ENCODE measurements at places on chromosomes 3 and 15. TPM values are rescaled to one million over a fixed set of nuclear protein-coding genes. Genes with fewer than 3 reads are reported as not detected.

GRCh38 chr15:101051291-101052030, 132.3 kb downstream of the LRRK1 start:
- H3K4me3 ChIP-seq, result no peak overlapping the region
- no peaks in the 10 kb centered on the region for H3K4me1 ChIP-seq
- no peaks in the 10 kb centered on the region for H3K36me3 ChIP-seq
- no peak overlapping the region for H3K27ac ChIP-seq
- no peak for DNase-seq

- DNase-seq, result no peak
- no peak overlapping the region for H3K27ac ChIP-seq
- H3K4me1 ChIP-seq, result no peaks in the 10 kb centered on the region
- no peak overlapping the region for H3K4me3 ChIP-seq
- H3K27me3 ChIP-seq, result no peaks in the 10 kb centered on the region
These were observed 11.0 kb upstream of the KNG1 start for GRCh38 chr3:186705882-186706780.

DNA sequence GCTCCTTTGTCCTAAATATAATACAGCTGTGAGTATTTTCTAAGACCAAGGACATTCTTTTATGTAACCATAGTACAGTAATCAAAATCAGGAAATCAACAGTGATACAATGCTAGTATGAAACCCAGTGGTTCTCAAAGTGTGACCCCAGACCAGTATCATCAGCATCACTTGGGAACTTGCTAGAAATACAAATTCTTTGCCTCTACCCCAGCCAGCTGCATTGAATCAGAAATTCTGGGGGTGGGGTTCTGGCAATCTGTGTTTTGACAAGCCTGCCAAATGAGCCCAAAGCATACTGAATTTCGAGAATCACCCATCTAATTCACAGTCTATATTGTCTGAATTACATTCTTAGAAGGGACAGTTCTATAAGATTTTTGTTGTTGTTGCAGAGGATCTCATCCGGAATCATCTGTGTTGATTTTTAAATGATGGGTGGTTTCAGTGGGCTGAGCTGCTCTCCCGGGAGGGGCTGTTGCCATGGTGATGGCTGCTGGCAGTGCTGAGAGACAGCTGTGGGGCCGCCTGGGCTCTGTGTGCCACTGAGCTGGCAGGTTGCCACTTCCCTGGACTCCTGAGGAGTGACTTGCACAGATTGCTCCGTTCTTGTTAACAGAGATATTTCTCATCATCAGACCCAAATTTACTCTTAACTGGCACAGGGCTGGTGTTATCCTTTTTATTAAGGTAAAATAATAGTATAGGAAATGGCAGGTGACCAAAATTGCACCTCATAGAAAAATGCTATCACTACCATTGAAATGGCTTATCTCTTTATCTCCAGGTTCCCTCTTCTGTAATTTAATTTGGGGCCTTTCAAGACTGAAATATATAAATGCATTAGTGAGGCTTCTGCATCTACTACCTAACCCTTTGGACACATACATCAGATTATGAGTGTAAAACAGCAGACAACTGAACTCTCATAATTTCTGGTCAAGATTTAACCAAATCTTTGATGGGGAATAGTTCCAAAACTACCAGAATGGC, 56.5 kb downstream of the NEK11 start:
- H3K36me3 ChIP-seq, result no peaks in the 10 kb centered on the region
- no peak overlapping the region for H3K4me3 ChIP-seq
- no peaks in the 10 kb centered on the region for H3K4me1 ChIP-seq
- H3K27me3 ChIP-seq, result no peaks in the 10 kb centered on the region

The SLC28A2 gene
- total RNA-seq, result not detected

The LRRIQ4 gene
- not detected for total RNA-seq

- H3K27ac ChIP-seq, result no peak overlapping the region
- H3K4me1 ChIP-seq, result no peaks in the 10 kb centered on the region
- peak; percentile 52 for DNase-seq
- H3K27me3 ChIP-seq, result no peaks in the 10 kb centered on the region
- no peaks in the 10 kb centered on the region for H3K36me3 ChIP-seq
These were observed 76.8 kb downstream of the ADCY5 start for GRCh38 chr3:123371859-123372685.

DNA sequence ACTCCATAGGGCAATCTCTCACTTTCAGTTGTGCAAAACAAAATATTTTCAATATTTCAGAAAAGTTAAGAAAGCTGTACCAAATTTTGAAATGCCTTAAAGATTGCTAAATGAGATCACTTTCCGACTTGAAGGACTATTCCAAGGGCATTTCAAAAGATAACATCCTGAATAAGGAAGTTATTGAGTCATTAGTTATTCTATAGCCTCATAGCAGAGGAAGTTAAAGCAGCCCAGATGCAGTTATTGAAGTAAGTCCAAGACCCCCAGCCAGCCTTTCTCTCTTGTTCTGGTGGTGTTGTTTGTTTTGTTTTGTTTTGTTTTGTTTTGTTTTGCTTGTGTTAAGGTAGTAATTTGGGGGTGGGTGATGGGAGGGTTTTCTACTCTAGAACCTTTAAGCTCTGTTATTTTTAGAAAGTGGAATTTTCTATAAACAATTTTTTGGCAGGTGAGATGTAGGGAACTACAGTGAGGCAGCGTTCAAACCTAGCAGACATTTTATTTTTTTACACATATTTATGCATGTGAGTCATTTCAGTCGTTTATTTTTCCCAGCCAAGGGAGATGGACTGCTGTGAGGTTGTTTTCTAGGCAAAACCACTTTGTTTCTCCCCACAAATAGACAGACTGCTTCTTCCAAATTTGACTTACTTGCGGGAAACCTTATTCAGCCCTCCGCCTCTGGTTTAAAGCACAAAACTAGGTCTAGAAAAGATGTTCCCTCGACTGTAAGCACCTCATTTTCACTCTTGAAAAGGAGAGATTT, 216.3 kb upstream of the ARPP21 start:
- H3K27ac ChIP-seq, result no peak overlapping the region
- no peaks in the 10 kb centered on the region for H3K4me1 ChIP-seq
- no peak overlapping the region for H3K4me3 ChIP-seq

GRCh38 chr3:46574881-46575576, 8.9 kb upstream of the LRRC2 start:
- peaks cover 3% of the 10 kb centered on the region for H3K27me3 ChIP-seq
- no peak overlapping the region for H3K4me3 ChIP-seq

The NLGN1 gene
- 19.4 TPM for total RNA-seq

DNA sequence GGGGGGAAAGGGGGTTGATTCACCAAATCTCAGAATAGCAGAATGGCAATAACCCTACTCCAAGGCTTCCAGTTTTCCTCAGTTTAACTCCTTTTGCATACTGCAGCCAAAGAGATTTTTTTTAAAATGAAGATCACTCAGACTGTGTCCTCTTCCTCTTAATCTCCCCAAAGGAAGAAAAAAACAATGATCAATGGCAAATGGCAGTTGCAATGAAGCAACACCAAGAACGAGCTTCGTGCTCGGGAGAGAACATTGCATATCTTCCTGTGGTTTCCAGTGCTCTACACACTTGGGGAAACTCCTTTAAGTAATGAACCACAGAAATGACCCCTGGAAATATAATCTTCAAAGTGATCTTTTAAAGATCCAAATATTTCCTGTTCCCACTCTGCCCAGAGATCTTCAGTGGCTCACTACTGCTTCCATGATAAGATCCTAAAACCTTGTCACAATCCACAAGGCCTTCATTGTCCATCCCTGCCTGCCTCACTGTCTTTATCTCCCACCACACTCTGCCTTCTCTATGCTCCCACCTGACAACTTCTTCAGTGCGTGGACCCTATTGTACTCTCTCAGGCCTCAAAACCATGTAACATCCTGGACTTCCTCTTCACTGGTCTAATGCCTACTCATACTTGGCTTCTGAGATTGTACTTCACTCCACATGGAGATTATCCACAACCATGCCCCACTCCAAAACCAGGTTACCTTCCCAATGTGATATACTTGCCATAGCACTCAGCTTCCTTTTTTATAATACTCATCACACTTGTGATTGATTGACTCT, 394.8 kb downstream of the FHIT start:
- no peaks in the 10 kb centered on the region for H3K36me3 ChIP-seq
- H3K4me3 ChIP-seq, result no peak overlapping the region
- no peaks in the 10 kb centered on the region for H3K27me3 ChIP-seq
- DNase-seq, result no peak

GRCh38 chr3:35665390-35666055, 26.2 kb downstream of the ARPP21 start:
- no peak overlapping the region for H3K4me3 ChIP-seq
- no peak overlapping the region for H3K27ac ChIP-seq
- H3K36me3 ChIP-seq, result no peaks in the 10 kb centered on the region

The SYNM gene
- total RNA-seq, result 23.2 TPM

DNA sequence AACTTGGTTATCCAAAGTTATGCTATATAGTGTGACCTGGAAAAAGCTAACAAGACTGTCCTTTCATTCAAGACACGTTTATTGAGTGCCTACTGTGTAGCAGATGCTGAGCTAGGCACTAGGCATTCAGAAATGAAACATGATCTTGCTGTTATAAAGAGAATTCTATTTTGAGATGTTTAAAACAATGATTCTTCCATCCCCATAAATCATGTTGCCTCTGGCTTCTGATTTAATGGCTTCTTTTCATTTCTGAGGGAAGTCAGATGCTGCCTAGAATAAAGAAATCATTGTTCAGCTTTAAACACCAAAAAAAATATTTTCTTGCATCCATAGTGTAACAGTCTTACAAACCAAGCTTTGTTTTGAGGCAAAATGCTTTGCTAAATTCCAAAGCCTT, 620.9 kb upstream of the UBE2E2 start:
- peak; percentile 71 for DNase-seq
- H3K27ac ChIP-seq, result no peak overlapping the region
- no peaks in the 10 kb centered on the region for H3K27me3 ChIP-seq
- no peak overlapping the region for H3K4me3 ChIP-seq
- H3K4me1 ChIP-seq, result no peaks in the 10 kb centered on the region
- H3K36me3 ChIP-seq, result no peaks in the 10 kb centered on the region

The FES gene
- 33.5 TPM for total RNA-seq

- no peaks in the 10 kb centered on the region for H3K27me3 ChIP-seq
- DNase-seq, result no peak
- peaks cover 7% of the 10 kb centered on the region for H3K4me1 ChIP-seq
These were observed 159.8 kb downstream of the AKAP13 start for GRCh38 chr15:85540085-85540797.

The LARP6 gene
- 21.0 TPM for total RNA-seq

GRCh38 chr15:99618941-99619411, 53.2 kb downstream of the MEF2A start:
- H3K36me3 ChIP-seq, result no peaks in the 10 kb centered on the region
- no peak overlapping the region for H3K27ac ChIP-seq
- no peak overlapping the region for H3K4me3 ChIP-seq

- H3K27me3 ChIP-seq, result no peaks in the 10 kb centered on the region
- DNase-seq, result peak; percentile 89
- no peak overlapping the region for H3K4me3 ChIP-seq
- H3K36me3 ChIP-seq, result no peaks in the 10 kb centered on the region
These were observed 24.6 kb upstream of the CORO2B start for GRCh38 chr15:68553994-68554720.

DNA sequence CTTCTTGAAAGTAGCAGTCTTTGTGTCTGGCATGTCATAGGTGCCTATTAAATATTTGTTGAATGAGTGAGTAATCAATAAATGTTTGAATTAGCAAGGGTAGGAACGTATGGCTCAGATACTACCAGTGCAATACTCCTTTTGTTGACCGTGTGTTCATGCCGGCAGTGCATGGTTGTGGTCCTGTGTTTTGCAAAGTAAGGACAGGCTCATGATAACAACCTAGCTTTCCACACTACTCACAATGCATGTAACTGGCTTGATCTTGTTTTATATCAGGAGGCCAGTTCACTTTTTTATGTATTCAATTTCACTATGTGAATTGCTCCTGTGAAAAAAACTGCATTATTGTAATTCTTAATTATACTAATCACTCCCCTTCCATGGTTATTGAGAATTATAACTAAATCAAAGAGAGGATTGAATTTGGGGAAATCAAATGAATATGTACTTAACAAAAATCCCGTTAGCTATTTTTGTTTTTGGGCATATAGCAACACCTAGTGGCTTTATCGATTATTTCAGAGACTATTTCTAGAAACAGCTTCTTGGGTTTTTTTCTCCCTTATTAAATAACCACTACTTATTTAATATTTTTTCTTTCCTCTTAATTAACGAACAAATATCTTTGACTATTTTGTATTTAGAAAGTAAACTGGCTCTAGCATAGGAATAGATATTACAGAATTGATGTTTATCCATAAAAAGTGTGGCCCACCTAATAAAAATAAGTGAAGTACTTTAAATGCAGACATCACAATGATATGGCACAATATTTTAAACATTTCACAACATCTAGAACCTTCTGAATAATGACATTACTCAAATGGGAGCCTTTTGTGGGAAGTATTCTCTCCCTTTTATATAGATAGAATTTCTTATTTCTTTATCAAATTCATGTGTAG, 218.5 kb downstream of the BBX start:
- H3K27ac ChIP-seq, result no peak overlapping the region
- H3K4me3 ChIP-seq, result no peak overlapping the region
- no peak for DNase-seq

The SLC41A3 gene
- total RNA-seq, result 74.3 TPM

GRCh38 chr3:46854555-46854991, 8.7 kb downstream of the MYL3 start:
- H3K4me3 ChIP-seq, result no peak overlapping the region
- peaks cover 3% of the 10 kb centered on the region for H3K4me1 ChIP-seq
- no peaks in the 10 kb centered on the region for H3K27me3 ChIP-seq
- no peak overlapping the region for H3K27ac ChIP-seq
- no peaks in the 10 kb centered on the region for H3K36me3 ChIP-seq

GRCh38 chr3:161508852-161509477, 12.4 kb downstream of the OTOL1 start:
- no peaks in the 10 kb centered on the region for H3K4me1 ChIP-seq
- H3K27me3 ChIP-seq, result no peaks in the 10 kb centered on the region
- DNase-seq, result no peak

DNA sequence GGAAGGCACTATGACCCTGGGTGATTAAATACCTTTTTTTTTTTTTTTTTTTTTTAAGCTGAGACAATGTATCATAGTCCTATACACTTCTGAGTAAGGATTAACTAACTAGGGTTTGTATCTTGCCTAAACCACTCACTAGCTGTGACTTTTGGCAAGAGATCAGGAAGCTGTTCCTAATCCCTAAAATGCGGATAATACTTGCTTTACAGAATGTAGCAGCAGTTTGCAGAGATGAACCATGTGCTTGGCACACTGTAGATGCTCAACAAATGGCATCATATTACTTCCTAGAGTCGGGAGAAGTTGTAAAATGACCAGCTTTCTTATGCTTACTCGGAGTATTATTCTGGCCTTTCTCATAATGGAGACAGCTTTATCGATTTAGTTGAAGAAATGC, 25.6 kb upstream of the PYGO1 start:
- H3K27ac ChIP-seq, result no peak overlapping the region
- no peak overlapping the region for H3K4me3 ChIP-seq
- no peaks in the 10 kb centered on the region for H3K36me3 ChIP-seq
- DNase-seq, result no peak
- no peaks in the 10 kb centered on the region for H3K4me1 ChIP-seq

The NME9 gene
- total RNA-seq, result 3.5 TPM

DNA sequence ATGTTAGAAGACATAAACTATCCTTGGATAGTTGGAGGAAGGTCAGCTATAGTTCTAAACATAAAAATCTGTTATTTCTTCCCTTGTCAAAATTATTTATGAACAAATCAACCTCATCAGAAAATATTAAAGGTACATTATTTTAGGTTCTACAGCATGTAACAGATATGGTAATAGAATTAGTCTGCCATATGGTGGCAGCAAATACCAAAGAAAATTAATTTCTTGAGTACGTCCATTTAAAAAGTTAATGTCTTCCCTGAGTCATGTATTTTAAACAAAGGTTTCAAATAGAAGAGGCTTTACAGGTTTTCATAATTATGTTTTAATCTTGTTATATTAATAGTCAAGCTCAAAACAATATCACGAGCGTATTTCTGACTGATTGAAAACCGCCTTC, 17.9 kb upstream of the ANKRD28 start:
- no peaks in the 10 kb centered on the region for H3K4me1 ChIP-seq
- no peaks in the 10 kb centered on the region for H3K27me3 ChIP-seq
- no peak overlapping the region for H3K4me3 ChIP-seq
- H3K27ac ChIP-seq, result no peak overlapping the region
- no peak for DNase-seq

All from kidney (tissue), 22 donors.